ENCODE measurements at places on chromosomes 6 and 20.
A peak's percentile ranks its signal among the peaks of the same experiment; 100 is the strongest.

DNA sequence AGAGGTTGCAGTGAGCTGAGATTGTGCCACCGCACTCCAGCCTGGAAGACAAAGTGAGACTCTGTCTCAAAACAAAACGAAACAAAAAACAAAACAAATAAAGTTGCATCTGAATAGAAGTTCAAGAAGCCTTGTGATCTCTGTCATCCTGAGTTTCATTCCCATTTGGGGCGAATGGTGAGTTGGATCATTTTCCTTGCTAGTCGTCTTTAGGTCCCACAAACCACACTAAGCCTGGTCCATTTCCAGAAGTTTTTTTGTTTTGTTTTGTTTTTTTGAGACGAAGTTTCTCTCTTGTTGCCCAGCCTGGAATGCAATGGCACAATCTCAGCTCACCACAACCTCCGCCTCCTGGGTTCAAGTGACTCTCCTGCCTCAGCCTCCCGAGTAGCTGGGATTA is 33.8 kb downstream of the ZNF217 start:
- no peak for DNase-seq

DNA sequence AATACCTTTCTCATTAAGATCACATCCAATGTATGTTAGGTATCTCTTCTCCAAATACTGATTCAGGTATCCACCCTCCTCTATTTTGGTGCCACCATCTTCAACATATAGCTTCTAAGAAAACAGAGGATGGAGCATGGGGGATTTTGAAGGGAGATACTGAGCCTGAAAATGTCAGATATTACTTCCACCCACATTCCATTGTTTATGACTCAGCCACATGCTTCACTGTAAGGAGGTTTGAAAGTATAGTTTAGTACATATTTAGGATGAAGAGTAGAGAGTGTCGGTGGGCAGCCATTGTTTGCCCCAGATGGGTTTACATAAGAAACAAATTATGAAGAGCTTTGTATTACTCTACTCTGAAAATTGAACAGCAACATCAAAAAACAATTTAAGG is 286.7 kb downstream of the TFAP2B start:
- DNase-seq: no peak

- no peak for DNase-seq
Observed at GRCh38 chr6:38739532-38739931, 24.4 kb downstream of the DNAH8 start.

DNA sequence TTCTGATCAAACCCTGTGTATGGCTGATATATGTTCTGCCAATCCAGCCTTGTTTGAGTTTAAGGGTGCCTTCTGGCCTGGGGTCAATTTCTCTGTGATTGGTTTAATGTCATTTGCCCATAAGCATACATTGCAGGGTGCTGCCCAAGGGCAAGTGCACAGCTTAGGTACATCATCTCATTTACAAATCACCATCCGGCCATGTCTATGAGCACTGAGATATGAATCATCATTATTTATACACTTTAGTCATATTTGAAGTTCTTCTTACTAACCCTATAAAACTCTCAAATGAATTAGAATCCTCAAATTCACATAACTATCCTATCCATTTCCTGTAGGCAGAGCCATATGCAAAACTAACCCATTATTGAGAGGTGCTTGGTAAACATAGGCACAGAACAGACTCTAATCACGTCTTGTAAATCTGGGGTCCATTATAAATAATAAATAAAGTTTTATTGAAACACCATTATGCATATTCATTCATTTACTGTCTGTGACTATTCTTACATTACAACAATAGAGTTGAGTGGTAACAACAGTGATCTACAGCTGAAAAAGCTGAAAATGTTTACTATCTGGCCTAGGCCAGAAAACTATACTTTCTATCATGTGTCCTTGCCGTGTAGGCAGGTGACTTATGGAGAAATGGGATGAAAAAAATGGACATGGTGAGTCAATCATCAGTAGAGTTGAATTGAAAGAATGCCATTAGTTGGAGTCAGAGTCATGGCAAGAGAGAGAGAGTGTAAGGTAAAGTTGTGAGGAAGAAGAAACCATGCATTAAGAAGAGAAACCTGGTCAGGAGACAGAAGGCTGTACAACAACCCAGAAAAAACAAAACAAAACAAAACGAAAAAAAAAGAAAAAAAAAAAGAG is 25.0 kb downstream of the KCNQ5 start:
- no peak for DNase-seq

DNA sequence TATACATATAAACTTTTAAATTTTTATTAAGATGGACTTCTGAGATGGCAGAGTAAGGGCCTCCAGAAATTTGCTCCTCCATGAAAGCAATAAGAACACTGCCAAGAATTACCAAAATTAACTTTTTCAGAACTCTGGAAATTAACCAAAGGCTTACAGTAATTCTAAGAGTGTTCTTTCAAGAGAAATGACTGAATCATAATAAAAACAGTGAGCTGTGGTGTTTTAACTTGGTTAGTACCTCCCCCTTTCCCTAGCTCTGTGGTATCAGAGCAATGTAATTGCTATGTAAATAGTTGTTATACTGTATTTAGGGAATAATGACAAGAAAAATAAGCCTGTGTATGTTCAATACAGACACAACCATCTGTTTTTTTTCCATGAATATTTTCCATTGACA is 19.0 kb downstream of the HECA start:
- no peak for DNase-seq

DNA sequence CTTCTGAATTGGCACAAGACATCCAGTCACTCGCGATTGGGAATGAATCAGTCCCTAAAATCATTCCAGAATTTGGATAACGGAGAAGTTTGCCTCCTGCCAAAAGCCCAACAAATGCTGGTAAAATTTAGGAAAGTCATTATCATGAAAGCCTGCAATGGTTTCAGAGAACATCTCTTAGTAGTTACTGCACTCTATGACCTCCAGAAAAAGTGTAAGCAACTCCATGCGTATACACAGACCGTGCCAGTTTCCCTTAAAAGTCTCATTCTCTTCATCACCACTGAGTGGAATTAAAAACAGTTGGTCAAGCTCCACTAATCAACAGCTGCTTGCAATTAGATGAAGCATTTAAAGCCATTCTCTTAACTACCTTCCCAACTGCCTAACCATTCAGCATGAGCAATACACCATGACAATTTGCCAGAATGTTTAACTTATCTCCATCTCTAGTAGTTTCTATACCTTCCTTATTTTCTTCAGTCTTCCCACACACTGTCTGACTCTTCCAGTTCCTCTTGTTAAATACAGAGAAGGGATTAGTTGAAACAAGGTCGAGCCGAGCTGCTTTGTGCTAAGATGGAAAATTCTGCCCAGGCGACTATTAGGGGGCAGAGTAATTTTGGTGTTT is 183.6 kb upstream of the PRDM1 start:
- DNase-seq: no peak

- DNase-seq: no peak
Observed at GRCh38 chr6:46468403-46469010, 22.7 kb downstream of the RCAN2 start.

GRCh38 chr6:74826263-74826662 is 379.6 kb downstream of the COL12A1 start:
- no peak for DNase-seq

DNA sequence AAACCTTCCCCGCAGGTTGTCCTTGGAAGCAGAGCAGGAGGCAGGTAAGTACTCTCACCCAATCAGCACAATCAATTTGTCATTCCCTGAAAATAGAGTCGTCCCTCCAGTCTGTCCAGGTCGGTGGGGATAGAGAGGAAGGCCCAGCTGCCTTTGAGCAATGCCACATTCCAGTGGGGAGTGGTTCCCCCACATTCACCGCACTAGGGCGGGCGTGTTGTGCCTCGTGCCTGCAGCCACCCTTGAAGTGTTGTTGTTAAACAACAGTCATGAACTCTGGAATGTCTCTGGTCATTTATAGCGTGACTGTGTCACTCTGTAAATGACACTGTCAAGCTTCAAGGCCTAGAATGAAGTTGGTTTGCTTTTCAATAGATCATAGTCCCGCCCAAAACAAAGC is 33.4 kb downstream of the PRDM1 start:
- no peak for DNase-seq

DNA sequence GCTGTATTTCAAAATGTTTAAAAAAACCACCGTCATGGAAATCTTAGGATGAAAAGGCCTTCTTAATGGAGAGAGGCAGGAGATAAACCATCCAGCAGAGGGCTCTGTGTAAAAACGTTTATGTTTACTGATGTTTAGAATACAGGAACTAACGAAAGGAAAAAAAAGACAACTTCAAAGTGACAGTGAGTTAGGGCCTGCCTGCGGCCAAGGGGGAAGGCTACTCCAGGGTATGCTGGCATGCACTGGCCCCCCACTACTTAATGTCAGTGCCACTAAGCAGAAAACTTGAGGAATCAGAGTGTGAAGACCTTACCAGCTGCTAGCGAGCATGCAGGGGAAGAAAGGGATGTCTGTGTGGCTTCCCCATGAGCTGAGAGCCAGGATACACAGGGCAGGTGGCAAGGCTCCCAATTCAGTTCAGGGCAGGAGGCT is 47.7 kb downstream of the AKAP7 start:
- DNase-seq: no peak

DNA sequence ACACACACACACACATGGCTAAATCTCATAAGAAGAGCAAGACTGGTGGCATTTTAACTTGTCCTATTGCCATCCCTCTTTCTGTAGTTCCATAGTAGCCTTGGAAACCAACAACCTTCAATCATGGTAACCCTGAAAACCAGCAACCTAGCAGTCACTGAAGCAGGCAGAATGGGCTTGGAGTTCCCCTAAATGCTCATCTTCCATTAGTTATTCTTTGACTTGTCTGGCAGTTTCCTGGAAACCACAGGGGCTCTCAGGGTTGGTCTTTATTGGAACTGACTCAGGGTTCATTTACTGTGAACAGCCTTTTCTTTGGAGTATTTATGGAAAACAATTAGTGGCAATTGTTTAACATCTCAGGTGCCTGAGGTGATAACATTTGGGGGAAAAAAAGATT is 19.4 kb upstream of the BRPF3 start:
- DNase-seq: no peak

DNA sequence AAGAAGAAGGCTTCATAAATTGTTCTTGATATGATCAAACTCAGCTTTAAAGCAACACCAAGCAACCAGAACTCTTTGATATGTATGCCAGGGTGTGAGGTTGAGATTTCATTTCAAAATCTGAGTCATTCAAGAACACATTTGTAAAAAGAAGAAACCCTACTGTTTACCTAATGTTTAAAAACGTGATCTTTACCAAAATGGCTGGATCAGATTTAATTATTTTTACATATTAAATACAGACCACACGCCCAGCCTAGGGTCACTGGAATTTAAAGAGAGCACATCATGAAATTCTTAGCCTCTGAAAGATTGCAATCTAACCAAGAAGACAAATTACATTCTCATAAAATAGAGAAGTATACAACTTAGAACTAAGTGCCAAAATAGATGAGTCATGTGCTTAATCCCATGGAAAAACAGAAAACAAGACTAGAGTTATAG is 206.8 kb upstream of the SMLR1 start:
- no peak for DNase-seq

DNA sequence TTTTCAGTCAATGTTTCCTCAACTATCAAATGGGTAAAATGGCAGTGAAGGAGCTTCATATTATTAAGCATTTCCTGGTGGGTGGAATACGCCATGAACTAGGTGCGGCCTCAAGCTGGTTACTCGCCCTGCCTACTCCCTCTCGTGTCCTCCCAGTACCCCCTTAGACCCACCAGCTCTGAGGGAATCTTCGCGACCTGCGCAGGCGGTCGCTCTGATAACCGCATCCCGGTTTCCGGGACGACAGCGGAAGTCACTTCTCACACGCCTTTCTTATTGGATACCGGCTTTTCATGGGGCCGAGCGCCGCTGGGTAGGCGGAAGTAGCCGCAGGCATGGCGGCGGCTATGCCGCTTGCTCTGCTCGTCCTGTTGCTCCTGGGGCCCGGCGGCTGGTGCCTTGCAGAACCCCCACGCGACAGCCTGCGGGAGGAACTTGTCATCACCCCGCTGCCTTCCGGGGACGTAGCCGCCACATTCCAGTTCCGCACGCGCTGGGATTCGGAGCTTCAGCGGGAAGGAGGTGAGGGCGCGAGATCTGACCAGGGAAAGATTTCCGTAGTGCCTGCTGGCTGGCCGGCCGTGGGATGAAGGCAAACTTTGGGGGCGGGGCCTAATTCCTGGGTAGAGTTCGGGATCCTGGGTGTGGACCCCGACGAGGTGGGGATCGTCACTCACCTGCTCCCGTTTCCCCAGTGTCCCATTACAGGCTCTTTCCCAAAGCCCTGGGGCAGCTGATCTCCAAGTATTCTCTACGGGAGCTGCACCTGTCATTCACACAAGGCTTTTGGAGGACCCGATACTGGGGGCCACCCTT is at the start of gene PIGT:
Gene PIGT, plus strand, starts transcription at position 320 of the 816 bp plus-strand sequence. Its CDS starts 16 bp downstream, at position 336.
- DNase-seq: peak; percentile 90

DNA sequence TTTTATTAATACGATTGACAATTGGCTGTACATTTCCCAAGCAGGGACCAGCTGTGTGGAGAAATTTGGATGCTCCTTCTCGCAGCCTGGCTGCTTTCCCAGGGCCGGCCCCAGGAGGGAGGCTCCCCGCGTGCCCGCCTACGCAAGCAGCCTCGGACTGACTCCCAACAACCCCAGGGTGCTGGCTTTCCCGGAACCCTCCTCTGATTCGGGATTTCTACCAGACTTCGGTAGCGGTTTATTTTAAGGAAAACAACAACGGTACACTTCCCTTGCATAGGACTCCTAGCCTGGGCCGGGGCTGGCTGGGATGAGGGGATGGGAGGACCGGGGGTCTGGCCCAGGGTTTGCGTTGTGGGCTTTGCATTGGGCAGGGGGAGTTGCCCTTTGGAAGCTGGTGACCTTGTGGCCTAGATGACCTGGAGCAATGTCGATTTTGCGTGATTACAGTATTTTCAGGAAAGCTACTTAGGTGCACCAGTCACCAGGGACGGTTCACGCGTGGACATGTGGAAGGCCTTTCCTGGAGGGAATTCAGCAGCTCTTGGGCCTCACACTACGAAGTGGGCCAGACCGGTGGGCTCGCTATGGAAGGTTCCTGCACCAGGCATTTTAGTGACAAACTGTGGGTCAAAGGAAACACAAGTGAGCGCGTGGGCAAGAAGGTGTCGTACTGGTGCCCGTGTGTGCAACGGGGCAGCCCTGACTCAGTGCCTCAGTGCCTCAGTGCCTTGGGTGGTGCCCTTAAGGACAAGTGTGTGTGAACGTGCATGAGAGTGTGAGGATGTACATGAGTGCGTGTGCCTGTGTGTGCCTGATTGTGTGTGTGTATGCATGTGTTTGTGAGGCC is 20.7 kb upstream of the PHACTR3 start:
- no peak for DNase-seq

DNA sequence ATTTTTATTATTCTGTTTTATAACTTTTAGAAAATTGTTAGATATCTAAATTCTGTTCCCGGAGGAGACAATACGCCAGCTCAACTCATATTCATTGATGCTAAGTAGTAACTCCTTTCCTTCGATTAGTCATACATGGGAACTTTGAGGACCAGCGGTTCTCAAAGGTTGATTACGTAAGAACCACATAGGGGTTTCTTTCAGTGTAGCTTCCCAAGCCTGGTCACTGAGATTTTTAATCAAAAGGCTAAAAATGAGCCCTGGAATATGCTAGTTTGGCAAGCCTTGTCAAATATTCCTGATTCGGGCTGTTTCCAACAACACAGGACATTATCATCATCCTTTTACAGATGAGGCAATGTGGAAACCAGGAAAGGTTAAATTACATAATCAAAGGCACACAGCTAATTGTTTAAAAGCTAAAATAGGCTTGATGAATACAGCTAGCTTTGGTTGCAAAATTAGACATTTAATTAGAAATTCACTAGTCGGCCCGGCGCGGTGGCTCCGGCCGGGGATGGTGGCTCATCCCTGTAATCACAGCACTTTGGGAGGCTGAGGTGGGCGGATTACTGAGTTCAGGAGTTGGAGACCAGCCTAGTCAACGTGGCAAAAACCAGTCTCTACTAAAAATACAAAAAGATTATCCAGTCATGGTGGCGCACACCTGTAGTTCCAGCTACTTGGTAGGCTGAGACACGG is 14.6 kb upstream of the MEI4 start:
- no peak for DNase-seq

All from stimulated activated CD8-positive, alpha-beta memory T cell treated with anti-CD3 and anti-CD28 coated beads, Interleukin-4, amount 100 ng/mL, for 48 hours (primary cell).